ENCODE measurements at places on chromosomes 1 and 21. TPM values are rescaled to one million over a fixed set of nuclear protein-coding genes. Genes with fewer than 3 reads are reported as not detected.

The SPRR3 gene
- not detected for total RNA-seq

The CFHR4 gene
- total RNA-seq = not detected

The ADCY10 gene
- under 0.01 TPM for total RNA-seq

The KIAA1614 gene
- 1.8 TPM for total RNA-seq

The SCMH1 gene
- total RNA-seq = 9.7 TPM

The AVPR1B gene
- total RNA-seq = not detected

The NBPF6 gene
- not detected for total RNA-seq

The MRPL37 gene
- total RNA-seq = 132 TPM

The SLC26A9 gene
- under 0.01 TPM for total RNA-seq

DNA sequence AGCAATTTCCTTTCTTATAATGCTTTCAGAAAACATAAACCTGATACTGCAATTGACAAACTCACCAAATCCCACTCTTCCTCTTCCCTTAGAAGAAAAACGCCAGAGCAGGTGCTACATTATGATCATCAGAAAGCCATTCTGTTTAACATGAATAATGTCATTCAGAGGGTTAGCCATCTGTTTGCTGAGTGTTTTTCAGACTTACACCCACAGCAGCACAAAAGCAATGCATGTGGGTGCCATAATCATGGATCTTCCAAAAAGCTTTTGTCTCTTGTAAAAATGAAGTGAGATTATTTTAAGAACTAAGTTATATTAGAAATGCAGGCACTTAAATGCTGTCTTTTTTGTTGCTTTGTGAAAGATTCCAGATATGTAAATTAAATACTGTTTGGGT is 204.6 kb upstream of the TMPRSS15 start:
- H3K27ac ChIP-seq = no peak overlapping the region
- no peaks in the 10 kb centered on the region for H3K27me3 ChIP-seq
- no peak for DNase-seq
- no peak overlapping the region for H3K4me3 ChIP-seq
- H3K4me1 ChIP-seq = no peaks in the 10 kb centered on the region
- no peaks in the 10 kb centered on the region for H3K36me3 ChIP-seq

DNA sequence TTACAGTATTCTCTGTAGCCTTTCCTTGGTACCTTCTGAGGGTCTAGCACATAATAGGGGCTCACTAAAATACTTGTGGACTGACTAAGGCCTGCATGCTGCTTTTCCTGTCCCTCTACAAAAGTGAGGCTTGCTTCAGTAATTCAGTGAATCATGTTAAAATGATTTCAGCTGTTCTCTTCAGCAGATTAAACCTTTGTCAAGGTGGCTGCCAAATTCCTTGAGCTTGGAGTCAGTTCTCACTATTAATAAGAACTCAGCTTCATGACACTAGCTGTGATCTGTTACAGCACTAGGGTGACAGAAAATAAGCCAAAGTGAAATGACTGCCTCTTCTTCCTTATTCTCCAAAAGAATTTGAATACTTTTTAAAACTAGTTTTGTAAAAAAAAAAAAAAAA is 128.8 kb downstream of the KCNN3 start:
- H3K27ac ChIP-seq = no peak overlapping the region
- DNase-seq = peak; percentile 17
- no peaks in the 10 kb centered on the region for H3K4me1 ChIP-seq
- no peak overlapping the region for H3K4me3 ChIP-seq
- H3K27me3 ChIP-seq = peaks cover 40% of the 10 kb centered on the region
- no peaks in the 10 kb centered on the region for H3K36me3 ChIP-seq

- no peak for DNase-seq
- no peaks in the 10 kb centered on the region for H3K36me3 ChIP-seq
- H3K4me3 ChIP-seq = no peak overlapping the region
Measured at GRCh38 chr1:116874733-116875249, 34.9 kb upstream of the PTGFRN start.

GRCh38 chr1:185775501-185775900 is 41.3 kb downstream of the HMCN1 start:
- no peaks in the 10 kb centered on the region for H3K27me3 ChIP-seq
- H3K27ac ChIP-seq = no peak overlapping the region
- H3K36me3 ChIP-seq = no peaks in the 10 kb centered on the region
- H3K4me3 ChIP-seq = no peak overlapping the region
- peaks cover 3% of the 10 kb centered on the region for H3K4me1 ChIP-seq

DNA sequence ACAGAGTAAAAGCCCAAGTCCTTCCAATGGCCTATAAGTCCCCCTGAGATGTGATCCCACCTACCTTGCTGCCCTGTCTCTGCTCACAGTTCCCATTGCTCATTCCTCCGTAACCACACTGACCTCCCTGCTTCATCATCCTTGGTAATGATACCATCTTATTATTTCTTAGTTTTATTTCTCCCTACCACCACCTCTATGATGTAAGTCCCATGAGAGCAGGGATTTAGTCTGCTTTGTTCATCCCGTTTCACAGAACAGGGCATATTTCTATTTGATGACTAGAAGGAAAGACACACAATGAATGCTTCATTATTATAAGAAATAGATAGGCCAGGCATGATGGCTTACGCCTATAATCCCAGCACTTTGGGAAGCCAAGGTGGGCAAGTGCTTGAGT is 22.5 kb downstream of the NIBAN1 start:
- H3K36me3 ChIP-seq = no peaks in the 10 kb centered on the region
- H3K4me3 ChIP-seq = no peak overlapping the region
- H3K27ac ChIP-seq = no peak overlapping the region
- no peak for DNase-seq
- H3K27me3 ChIP-seq = no peaks in the 10 kb centered on the region

DNA sequence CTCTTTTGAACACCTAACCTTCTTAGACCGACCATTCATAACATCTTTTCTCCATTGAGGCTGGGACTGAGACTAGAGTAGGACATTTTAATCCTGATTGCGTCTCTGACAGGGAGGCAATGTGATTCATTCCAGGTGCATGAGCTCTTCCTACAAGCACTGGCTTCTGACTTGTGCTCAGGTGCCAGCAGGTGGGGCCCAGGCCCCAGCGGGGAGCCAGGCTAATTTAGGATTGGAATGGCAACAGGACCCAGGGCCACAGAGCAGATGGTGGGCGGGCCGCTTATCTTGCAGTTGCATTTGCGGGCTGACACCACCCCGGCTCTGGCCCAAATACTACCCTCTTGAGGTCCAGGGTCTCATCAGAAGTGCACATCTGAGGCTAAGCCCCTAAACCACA is 4.1 kb downstream of the GPA33 start:
- no peaks in the 10 kb centered on the region for H3K36me3 ChIP-seq
- DNase-seq = no peak

DNA sequence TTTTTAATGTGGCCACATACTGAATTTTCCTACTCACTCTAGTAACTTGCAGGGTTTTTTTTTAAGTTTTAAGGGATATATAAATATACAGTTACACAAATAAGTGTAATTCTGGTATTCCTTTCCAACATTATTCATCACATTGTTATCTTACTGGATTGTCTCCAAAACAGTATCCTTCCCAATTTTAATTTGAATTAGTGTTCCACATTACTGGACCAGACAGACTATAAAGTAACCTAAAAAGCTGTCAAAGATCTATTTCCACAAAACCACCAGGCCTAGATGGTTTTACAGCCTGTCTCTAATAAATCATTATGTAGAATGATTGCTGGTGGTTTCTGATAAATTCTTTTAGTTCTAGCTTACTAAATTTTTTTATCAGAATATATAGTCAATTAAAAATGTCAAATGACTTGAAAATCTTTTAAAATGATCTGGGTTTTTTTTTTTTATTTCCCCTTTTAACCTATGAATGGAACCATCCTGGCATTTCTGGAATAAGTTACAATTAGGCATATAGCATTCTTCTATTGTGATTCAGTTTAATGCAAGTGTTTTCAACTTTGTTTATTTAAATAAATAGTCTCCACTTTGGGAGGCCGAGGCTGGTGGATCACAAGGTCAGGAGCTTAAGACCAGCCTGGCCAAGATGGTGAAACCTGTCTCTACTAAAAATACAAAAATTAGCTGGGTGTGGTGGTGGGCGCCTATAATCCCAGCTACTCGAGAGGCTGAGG is 59.3 kb downstream of the PACC1 start:
- no peak overlapping the region for H3K4me3 ChIP-seq
- H3K36me3 ChIP-seq = peaks cover 14% of the 10 kb centered on the region
- H3K4me1 ChIP-seq = peaks cover 5% of the 10 kb centered on the region
- no peak overlapping the region for H3K27ac ChIP-seq
- DNase-seq = peak; percentile 53
- no peaks in the 10 kb centered on the region for H3K27me3 ChIP-seq

DNA sequence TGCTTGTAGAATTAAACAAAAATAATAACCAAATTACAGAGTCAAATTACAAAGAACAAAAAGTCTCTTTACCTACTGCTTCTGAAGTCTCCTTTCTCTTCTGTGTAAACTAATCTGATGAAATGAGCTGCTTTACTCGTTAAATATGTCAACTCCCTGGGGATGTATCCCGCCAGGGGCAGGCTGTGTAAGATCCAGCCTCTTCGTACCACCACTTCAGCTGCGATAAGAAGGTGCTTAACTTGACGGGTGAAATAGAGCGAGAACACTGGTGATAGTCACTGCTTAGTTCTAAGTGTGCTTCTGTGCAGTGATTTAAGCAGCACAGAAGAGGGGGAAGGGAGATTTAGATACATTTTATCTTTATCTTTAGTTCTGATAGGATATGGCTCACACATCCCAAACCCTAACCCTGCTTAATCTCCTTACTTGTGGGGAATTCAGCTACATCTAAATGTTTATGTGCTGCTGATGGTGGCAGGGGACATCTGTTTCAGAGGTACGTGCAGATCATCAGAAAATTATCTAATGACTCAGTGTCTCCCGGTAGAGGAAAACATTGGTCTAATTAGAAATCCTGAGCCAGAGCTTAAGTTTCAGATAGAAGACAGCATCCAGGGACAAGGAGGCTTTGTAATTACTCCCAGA is 46.0 kb downstream of the RHOU start:
- no peaks in the 10 kb centered on the region for H3K36me3 ChIP-seq
- no peak overlapping the region for H3K4me3 ChIP-seq
- peak overlapping the region; percentile 99 for H3K27ac ChIP-seq
- peaks cover 3% of the 10 kb centered on the region for H3K27me3 ChIP-seq
- peaks cover 22% of the 10 kb centered on the region for H3K4me1 ChIP-seq

DNA sequence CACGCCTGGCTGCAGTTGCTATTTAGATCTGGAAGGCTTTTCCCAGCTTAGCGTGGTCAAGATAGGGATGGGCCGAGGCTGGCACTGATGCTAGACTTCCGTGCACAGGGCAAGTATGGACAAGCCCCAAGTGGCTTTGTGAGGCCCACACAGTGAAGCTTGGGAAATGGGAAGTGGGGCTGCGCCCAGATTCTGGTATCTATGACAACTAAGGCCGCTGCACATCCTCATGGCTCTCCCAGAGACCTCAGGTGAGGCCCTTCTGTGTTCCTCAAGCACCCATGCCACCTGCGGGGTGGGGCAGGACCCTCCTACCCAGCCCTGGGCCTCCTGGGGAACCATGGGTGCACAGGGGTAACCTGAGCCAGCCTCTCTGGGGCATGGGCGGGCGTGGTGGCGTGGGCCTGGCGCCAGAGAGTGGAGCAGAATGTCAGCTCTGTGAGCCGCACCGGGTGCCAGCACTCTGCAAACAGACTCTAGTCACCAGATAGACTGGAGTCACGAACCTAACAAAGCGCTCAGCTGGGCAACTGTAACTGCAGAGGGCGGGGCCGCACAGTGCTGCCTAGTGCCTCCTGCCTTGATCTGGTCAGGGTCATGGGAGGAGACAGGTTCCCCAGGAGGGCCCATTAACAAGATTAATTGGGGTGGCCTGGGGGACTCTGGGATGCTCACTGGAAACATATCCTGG is 46.4 kb downstream of the ELF3 start:
- peaks cover 2% of the 10 kb centered on the region for H3K4me1 ChIP-seq
- H3K4me3 ChIP-seq = no peak overlapping the region
- no peaks in the 10 kb centered on the region for H3K36me3 ChIP-seq
- H3K27ac ChIP-seq = no peak overlapping the region
- DNase-seq = no peak

DNA sequence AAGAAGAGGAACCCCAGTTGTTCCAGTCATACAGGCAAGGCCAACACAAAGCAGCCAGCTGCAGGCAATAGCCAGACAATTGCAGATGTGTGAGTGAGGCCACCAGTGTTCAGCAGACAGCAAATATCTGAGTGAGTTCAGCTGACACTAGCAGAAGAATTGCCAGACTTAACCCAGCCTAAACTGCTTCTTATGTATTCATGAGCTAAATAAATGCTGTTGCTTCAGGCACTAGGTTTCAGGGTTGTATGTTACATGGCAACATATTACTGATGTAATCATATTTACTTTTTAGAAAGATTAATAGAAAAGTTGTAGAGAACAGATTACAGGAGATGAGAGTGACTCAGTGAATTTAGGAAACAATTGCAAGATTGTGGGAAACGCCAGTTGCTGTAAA is 129.8 kb upstream of the CHODL start:
- H3K4me1 ChIP-seq = no peaks in the 10 kb centered on the region
- DNase-seq = no peak
- no peaks in the 10 kb centered on the region for H3K27me3 ChIP-seq
- no peak overlapping the region for H3K27ac ChIP-seq
- no peak overlapping the region for H3K4me3 ChIP-seq
- H3K36me3 ChIP-seq = no peaks in the 10 kb centered on the region

DNA sequence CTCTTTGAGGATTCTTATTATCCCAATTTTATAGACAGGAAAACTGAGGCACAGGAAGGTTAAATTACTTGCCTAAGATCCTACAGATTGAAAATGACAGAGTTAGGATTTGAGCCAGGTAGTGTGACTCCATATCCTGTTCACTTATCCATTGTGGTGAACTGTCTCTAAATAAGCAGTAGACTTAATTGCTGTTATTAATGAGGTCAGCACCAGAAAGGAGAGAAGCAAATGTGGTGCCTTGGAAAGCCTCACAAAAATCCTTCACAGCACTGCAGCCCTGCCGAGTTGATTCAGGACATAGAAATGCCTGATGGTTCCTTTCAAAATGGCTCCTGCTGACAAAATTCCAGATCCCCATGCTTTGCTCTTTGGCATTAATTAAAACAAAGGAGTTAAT is 193.3 kb upstream of the BEND5 start:
- H3K4me1 ChIP-seq = no peaks in the 10 kb centered on the region
- H3K36me3 ChIP-seq = no peaks in the 10 kb centered on the region
- H3K4me3 ChIP-seq = no peak overlapping the region
- H3K27me3 ChIP-seq = no peaks in the 10 kb centered on the region
- no peak for DNase-seq
- no peak overlapping the region for H3K27ac ChIP-seq

GRCh38 chr1:46446646-46447498 is 42.8 kb upstream of the DMBX1 start:
- no peak overlapping the region for H3K4me3 ChIP-seq
- H3K36me3 ChIP-seq = no peaks in the 10 kb centered on the region
- H3K27ac ChIP-seq = no peak overlapping the region
- no peaks in the 10 kb centered on the region for H3K4me1 ChIP-seq
- DNase-seq = peak; percentile 51

- H3K4me1 ChIP-seq = peaks cover 37% of the 10 kb centered on the region
- DNase-seq = no peak
- no peak overlapping the region for H3K27ac ChIP-seq
- H3K27me3 ChIP-seq = no peaks in the 10 kb centered on the region
- no peak overlapping the region for H3K4me3 ChIP-seq
Measured at GRCh38 chr1:109787845-109788601, 24.3 kb upstream of the EPS8L3 start.
